ENCODE measurements at places on chromosomes 5 and 9. TPM values are rescaled to one million over a fixed set of nuclear protein-coding genes. Genes with fewer than 3 reads are reported as not detected.

DNA sequence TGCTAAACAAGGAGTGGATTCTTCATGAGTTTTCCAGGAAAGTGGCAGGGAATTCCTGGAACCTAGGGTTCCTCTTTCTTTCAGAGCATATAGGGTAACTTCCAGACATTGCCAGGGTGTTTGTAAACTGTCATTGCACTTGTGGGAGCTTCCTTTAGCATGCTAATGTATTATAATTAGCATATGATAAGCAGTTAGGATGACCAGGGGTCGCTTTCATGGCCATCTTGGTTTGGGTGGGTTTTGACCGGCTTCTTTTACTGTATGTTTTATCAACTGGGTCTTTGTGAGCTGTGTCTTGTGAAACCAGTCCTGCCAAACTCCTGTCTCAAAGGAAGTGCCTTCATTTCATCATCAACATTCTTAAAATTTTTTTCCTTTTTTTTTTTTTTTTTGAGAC is 11.9 kb upstream of the MELK start:
- no peak for DNase-seq

DNA sequence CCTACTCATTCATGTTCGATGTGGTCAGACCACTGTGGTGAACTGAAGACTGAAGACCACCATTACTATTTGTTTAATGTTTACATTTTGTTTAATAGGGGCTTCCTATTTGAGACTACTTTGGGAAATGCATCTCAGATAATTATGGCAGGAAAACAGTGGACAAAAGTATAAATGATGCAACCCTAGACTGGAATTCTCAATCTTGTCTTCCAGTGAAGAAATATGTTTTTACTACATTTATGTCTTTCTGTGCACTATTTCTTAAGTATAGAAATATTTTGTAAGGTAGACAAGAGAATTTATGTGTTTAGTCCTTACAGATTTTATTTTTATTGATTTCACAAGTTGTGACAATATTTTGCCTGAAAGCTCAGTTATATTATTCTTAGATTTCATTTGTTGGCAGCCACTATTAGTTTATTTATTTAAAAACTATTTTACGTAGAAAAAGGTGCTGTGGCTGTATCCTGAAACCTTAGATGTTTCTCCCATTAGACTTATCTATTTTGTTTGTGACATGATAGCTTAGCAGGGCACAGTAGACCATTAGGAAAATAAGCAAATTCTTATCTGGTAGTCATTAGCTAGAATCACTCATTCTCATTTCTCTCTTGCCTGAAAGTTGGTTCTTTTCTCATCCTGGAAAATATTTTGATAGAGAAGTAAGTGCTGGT is 39.4 kb upstream of the MRPS30 start:
- no peak for DNase-seq

DNA sequence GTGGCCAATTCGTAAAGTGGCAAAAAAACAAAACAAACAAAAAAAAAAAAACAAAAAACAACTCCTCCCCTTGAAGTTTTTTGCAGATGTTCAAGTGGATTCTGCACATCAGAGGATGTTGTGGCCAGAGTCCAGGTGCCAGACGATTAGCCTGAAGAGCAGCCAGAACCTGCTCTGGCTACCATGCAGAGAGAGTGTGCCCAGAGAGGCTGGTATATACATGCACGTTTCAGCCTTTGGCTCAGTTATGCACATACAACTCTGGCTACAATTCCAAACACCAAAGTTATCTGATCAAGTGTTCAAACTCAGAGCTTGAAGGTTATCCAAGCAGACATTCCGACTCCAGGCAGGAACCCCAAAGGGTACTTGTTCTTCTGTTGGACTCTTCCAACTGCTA is 34.7 kb downstream of the GGTA1 start:
- DNase-seq, result no peak

DNA sequence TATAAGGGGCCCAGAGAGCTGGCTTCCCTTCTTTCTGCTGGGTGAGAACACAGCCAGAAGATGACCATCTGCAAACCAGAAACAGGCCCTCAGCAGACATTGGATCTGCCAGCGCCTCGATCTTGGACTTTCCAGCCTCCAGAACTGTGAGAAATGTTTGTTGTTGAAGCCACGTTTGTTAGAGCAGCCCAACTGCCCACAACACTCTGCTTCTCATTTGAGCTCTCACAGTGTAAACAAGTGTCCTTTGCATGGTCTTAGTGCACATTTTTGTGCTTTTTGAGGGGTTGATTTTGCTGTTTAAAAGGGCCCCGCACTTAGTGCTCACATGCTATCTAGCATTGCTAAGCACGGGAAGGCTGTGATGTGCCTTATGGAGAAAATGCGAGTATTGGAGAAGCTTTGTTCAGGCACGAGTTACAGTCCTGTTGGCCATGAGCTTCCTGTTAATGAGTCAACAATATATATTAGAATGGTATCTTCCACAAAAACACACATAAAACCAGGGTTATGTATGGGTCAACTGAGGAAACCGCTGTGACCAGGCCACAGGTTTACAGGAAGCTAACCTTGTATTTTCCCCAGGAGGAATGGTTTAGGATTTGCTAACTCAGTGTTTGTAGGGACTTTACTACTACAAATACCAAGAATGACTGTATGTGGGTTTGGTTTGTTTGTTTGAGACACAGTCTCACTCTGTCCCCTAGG is 11.9 kb downstream of the CMBL start:
- no peak for DNase-seq

- DNase-seq, result no peak
Observed at GRCh38 chr5:36644727-36645126, 38.3 kb downstream of the SLC1A3 start.

- no peak for DNase-seq
Observed at GRCh38 chr9:27924502-27924901, 351.2 kb upstream of the C9orf72 start.

- no peak for DNase-seq
Observed at GRCh38 chr9:71587576-71588362, 180.5 kb downstream of the CEMIP2 start.

DNA sequence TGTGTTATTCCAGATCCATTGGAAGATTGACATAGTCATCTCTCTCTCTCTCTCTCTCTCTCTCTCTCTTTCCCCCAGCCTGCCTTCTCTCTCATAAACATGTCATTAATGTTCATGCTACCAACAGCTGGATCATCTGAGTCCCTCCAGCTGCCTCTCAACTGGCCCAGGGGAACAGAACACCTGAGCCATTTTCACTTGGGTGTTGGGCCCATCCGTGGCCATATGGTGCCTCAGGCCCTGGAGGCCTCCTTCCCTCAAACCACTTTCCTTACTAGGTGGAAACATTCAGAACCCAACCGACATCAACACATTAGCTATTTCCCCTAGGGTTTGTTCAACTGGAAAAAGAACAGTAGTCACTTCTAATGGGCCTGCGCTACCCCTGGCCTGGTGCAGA is 196.2 kb downstream of the FRMD3 start:
- DNase-seq, result no peak

TMEM174 gene
- total RNA-seq, result not detected

STC2 gene
- total RNA-seq, result 1.5 TPM

KCNT1 gene
- total RNA-seq, result not detected
